Calu3 (cell line): ENCODE measurements at places on chromosomes 12 and 14.

- no peak for DNase-seq
Observed at GRCh38 chr14:45251912-45252311, 1.1 kb downstream of the MIS18BP1 start.

GRCh38 chr12:75635606-75636444 lies 124.4 kb upstream of the KRR1 start:
- peak; percentile 41 for DNase-seq

DNA sequence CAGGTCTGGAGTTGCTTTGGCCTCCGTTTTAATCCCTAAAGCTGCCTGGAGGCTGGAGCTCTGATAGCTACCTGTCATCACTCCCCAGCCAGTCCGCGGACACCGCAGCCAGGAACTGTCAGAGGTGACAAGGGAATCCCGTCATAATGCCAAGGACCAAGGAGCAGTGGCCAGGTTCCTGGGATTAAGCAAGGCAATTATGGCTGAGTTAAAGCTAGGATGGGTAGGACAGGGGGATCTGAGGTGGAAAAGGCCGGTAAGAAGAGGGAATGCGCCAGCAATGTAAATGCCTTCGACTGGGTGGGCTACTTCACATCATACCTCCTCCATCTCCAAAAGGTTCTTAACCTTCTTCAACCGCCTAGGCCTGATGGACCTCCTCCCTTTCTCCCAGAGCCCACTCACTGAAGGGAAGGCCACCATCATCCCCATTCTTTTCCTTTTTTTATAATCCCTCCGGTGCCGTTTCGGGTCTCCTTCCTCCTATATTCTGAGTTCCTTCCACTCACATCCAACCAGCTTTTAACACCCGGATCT lies 1.9 kb downstream of the PPP1R3E start:
- DNase-seq = peak; percentile 13

- DNase-seq = no peak
Observed at GRCh38 chr14:85991156-85991555, 461.2 kb downstream of the FLRT2 start.

GRCh38 chr14:65478596-65478995 lies 66.1 kb downstream of the FUT8 start:
- DNase-seq = no peak

DNA sequence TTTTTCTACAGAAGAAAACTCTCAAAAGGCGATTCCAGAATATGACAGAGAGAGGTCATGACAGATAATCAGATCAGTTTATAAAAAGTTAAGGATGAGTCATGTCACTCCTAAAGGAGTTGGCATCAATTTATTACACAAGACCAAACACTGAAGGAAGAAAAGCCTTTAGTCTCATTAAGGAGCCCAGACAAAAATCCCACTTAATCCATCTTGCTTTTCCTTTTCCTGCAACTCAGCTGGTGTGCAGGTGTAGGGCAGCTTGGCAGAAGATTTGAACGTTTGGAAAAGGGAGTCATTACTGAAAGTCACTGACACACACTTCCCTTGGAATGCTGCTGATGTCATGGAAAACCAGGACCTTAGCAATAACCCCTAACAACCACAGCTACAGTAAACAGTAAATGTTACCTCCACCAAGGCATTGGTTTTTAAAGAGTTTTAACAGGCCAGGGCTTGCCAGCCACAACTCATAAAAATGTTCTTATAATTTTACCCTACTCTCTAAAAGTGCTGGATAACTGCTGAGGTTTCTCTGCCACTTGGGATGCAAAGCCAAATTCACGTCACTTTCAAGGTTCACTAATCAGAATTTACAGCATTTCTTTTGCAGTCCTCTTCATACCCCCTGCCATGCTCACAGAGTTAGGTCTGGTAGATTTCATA lies 320.6 kb downstream of the RAD51B start:
- DNase-seq = peak; percentile 72
